ENCODE measurements at places on chromosomes 3 and 15.

DNA sequence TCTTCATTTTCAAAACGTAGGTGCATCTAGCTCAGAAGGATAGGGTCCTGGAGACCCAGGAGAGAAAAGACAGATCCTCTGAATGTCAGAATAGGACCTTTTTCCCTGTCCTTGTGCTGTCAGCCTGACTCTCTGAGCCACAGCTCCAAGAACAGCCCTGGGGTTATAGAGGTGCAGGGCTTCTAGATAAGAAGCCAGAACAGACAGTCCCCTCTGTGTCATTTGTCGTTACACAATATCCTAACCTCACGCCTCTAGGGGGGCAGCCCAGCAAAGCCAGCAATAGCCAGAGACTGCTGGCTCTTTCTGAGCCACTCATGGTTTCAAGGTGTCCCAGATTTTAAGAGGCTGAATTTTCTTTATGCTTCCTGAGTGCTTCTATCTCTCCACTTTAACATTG lies 153.2 kb upstream of the THBS1 start:
- peak; percentile 16 for DNase-seq

- no peak for DNase-seq
Measured at GRCh38 chr3:191790934-191791333, 330.0 kb downstream of the PYDC2 start.

DNA sequence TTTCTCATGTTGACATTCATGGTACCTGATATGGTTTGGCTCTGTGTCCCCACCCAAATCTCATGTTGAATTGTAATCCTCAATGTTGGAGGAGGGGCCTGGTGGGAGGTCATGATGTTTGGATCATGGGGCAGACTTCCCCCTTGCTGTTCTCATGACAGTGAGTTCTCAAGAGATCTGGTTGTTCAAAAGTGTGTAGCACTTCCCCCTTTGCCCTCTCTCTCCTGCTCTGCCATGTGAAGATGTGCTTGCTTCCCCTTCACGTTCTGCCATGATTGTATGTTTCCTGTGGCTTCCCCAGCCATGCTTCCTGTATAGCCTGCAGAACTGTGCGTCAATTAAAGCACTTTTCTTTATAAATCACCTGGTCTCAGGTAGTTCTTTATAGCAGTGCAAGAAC lies 3.3 kb upstream of the UBL7 start:
- DNase-seq: no peak

DNA sequence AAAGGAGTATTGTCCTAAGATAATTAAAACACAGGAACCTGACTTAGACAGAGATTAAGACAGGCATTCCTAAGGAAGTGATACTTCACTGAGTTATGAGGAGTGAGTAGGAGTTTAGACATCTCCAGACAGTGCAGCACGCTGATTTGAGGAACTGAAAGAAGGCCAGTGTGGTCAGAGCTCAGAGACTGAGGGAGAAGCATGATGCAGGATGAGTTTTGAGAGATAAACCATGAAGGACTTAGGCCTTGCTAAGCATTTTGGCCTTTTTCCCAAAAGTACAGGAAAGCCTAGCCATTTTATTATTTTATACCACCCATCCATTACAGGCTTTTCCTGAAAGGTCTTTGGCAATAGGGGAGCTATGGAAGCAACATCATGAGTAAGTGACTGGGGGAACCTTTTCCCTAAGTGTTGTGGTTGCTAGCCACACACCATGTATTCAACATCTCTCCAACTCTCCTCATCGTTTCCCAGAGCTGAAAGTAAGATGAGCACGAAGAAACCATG lies 375.6 kb upstream of the TPRG1 start:
- DNase-seq: no peak

DNA sequence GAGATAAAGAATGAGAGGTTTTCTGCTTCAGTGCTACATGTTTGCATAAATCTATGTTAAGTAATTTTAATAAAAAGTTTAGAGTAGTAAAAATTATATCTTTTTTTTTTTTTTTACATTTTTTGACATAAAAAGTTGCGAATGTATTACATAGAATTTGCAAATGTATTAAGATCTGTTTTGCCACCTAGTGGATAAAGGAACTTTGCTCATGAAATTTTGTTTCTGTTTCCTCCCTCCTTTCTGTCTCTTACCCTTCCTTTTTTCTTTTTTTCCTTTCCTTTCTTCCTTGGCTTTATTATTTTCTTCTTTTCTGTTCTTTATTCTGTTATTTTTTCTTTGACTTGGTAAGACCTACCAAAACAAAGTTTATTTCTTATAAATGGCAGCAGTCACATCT lies 58.5 kb upstream of the UTS2B start:
- no peak for DNase-seq

DNA sequence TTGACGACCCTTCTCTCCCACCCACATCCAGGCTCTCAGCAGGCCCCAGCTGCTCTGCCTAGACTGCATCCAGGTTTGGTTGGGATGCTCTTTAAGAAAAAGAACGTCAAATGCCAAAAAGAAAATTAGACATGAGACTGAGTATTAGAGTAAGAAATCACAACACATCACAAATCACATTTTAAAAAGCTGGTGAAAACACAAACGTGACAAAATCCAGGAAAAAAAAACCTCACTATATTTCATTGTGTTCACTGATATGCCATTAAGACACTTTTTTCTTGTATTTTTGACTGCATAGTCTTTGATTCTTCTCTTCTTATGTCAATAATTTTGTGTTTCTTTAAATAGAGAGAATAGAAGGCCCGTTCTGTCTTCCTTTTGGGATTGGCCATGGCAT lies 243.7 kb downstream of the TLE3 start:
- DNase-seq: no peak

- DNase-seq: no peak
Measured at GRCh38 chr3:125511420-125512118, 8.4 kb downstream of the SNX4 start.

DNA sequence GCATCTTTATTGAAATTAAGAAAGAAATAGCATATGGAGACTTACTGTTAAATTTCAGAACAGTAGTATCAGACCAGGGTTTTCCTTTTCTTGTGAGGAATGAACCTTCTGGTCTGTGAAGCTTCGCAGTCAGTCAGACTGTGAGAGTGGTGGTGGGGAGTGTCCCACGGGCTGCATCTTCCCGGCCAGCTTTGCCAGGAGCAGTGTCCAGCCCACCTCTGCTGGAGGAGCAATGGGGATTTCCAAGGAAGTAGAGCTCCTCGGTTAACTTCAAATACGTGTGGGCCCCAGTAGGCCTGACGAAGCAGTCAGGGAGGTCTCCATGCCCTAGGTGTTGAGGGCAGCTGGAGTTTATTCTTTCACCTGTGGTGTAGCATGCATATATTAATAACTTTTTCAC lies 40.9 kb upstream of the FBXL22 start:
- DNase-seq: no peak
